Lung microvascular endothelial cell (primary cell): ENCODE measurements at places on chromosomes 3 and 15.

- no peak for DNase-seq
These were observed 27.4 kb upstream of the SLCO2A1 start for GRCh38 chr3:134057006-134057653.

DNA sequence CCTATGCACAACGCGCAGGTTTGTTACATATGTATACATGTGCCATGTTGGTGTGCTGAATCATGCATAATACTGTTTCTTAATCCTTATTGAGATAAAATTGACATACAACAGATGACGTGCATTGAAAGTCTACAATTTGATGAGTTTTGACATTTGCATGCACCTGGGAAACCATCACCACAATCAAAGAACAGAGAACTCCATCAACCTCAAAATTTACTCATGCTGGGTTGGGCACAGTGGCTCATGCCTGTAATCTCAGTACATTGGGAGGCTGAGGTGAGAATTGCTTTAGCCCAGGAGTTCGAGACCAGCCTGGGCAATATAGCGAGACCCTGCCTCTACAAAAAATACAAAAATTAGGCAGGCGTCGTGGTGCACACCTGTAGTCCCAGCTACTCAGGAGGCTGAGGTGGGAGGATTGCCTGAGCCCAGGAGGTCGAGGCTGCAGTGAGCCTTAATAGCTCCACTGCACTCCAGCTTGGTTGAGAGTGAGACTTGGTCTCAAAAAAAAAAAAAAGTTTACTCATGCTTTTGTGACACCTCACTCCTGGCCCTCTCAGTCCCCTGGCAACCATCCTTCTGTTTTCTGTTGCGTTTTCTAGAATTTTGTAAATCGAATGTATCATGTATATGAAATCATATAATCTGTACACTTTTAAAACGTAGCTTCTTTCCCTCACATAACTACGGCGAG lies 56.6 kb downstream of the BHLHE40 start:
- DNase-seq = no peak

DNA sequence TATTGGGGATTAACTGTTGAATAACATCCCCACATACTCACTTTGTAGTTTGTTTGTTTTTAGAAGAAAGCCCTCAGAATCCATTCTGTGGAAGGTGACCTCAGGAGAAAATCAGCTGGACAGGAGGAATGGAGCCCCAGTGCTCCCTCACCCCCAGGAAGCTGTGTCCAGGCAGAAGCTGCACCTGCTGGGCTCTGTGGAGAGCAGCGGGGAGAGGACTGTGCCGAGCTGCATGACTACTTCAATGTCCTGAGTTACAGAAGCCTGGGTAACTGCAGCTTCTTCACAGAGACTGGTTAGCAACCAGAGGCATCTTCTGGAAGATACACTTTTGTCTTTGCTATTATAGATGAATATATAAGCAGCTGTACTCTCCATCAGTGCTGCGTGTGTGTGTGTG lies 14.0 kb downstream of the TIGIT start:
- no peak for DNase-seq

GRCh38 chr3:48561045-48561736 lies 2.4 kb downstream of the UCN2 start:
- DNase-seq = peak; percentile 37

DNA sequence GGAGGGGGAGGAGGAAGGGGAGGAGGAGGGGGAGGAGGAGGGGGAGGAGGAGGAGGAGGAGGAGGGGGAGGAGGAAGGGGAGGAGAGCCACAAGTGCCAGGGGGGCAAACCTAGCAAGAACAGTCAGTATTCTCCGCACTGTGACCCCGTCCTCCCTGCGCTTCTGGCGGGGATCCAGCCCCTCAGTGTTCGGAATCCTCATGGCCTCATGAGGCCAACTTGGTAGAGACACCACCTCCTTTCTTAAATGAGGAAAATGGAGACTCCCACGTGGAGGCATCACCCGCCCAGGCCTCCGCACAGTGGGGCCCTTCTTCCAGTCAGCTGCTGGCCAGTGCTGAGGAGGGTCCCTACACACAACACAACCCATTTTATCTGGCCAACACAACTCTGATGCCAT lies 163.4 kb downstream of the XXYLT1 start:
- no peak for DNase-seq

GRCh38 chr3:120145542-120146285 lies 51.5 kb upstream of the GSK3B start:
- DNase-seq = peak; percentile 44

DNA sequence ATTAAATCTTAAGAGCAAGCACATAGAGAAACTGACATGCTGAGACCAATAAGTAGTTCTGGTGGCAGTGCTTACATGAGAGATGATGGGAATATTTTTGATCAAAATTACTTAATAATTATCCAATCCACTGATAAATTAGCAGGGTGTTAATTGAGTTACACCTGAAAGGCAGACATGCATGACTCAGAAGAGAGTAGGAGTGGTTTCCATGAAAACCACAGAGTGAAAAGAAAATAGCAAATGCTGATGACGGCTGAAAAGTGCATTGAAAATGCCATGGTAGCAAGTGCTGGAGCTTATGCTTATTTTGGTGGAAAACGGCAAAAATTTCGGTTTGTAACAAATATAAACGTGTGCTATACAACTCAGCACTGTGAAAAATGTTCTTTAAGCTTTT lies 267.8 kb upstream of the LRRN1 start:
- DNase-seq = no peak

DNA sequence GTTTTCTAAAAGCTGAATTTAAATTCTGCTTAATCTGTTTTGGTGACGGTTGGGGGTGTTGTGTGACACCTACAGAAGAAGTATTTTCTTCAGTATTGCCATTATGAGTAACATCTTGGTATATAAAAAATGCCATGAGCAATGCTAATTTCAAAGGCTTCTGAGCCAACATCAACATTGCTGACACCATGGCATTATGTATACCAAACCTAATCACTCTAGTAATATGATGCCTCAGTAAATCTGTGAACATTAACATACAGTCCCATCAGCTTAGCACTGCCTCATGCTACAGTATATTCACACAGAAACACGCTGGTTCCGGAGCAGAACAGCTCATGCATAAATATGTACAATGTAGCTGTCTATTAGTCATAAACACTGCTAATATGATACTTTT lies 75.8 kb downstream of the ZPLD1 start:
- no peak for DNase-seq

DNA sequence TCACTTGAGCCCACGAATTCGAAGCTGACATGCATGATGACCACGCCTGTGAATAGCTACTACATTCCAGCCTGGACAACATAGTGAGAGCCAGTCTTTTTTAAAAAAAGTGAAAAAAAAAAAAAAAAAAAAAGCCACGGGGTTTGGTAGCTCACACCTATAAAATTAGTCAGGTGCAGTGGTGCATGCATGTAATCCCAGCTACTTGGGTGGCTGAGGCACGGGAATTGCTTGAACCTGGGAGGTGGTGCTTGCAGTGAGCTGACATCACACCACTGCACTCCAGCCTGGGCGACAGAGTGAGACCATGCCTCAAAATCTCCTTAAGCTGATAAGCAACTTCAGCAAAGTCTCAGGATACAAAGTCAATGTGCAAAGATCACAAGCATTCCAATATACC lies 44.4 kb downstream of the CSNK1G1 start:
- DNase-seq = no peak

GRCh38 chr15:69120732-69121131 lies 39.7 kb upstream of the GLCE start:
- no peak for DNase-seq

GRCh38 chr15:92908713-92909057 lies 8.6 kb downstream of the CHD2 start:
- no peak for DNase-seq

- DNase-seq = no peak
These were observed 252.9 kb upstream of the CBLB start for GRCh38 chr3:106121491-106122289.

- DNase-seq = peak; percentile 81
These were observed 162.9 kb downstream of the ITPR1 start for GRCh38 chr3:4656059-4656458.

DNA sequence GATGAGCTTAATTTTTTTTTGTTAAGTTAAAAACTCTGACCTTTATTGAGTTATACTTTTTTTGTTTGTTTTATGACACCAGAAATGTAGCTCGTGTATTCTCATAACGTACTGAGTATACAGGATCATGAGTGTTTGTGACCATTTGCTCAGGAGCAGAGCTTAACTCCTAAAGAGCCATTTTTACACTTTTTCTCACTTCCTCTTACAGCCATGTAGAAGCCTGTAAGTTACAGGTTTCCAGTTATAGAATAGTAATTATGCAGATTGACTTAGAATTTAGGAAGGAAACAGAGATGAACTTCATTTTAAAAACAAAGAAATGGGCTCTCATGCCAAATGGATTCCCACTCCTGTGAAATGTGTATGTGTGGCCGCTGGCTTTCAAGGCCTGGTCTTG lies 151.7 kb downstream of the MCTP2 start:
- DNase-seq = no peak

DNA sequence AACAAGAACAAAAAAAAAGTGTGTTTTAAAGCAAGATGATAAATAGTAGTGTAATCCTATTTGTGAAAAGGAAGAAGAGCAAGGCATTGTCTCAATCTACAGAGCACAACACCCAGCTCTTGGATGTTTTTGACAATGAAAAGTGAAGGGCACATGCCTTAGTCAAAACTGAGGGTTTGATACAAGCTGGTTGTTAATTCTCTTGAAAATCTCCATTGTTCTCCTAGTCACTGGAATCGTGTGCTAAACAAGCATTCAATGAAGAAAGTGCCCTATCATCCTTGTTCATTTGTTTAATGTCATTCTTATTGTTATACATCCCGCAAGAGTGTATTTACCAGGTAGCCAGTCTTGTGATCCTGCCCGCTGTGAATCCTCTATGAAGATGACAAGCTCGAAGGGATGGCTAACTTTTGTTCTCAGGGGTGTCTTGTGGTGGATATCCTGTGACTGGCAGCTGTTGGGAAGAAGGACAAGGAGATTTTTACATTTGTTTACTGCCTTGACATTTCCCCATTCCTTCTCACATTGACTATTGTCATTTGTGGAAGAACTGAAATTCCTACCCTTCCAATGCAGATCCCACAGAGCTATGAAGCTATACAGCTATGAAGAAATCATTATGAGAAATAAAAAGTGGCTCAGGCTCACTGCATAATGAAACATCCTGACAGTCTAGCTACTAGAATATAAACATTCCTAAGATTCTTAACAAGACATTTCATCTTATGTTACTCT lies 175.9 kb downstream of the VGLL3 start:
- no peak for DNase-seq

DNA sequence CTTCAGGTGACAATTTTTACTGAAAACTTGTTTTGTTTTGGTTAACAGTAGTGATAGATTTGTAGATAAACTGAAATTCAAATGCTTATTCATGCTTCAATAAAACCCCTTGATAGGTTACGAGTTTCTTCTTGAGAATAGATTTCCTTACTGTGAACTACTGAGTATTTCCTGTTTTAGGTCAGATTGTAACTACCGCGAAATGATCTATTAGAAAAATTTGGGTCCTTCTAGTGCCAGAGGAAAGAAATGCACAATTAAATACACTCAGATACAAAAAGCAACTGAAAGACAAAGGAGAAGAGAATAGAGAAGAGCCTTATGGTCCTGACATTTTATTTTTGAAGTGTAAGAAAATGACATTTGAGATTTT lies 251.7 kb upstream of the TBL1XR1 start:
- DNase-seq = no peak

DNA sequence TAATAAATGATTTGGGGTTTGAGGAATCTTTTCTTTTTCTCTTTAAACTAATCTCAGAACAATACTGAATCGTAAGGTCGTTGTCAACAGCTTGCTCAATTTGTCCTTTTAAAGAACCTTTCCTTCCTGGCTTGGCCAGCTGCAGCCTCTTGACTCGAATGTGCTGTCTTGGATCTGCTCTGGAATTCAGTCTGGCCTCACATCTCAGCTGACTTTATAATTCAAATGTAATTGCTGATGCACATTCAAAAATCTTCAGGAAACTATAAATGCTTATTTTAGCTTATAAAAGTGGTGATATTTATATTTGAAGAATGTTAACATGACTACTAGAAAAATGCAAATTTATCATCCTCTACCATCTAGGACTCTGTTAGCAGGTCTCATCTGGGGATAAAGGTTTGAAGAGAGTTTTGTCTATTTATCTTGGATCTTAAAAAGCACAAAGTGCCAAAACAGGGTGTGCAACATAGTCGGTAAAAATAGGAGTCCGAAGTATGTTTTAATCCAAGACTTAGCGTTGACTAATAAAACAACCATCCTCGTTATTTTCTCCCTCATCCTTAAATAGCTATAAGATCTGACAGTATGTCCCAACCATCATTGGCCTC lies 1035.2 kb downstream of the MCTP2 start:
- peak; percentile 70 for DNase-seq

GRCh38 chr3:861721-862120 lies 231.1 kb upstream of the CNTN6 start:
- DNase-seq = no peak

DNA sequence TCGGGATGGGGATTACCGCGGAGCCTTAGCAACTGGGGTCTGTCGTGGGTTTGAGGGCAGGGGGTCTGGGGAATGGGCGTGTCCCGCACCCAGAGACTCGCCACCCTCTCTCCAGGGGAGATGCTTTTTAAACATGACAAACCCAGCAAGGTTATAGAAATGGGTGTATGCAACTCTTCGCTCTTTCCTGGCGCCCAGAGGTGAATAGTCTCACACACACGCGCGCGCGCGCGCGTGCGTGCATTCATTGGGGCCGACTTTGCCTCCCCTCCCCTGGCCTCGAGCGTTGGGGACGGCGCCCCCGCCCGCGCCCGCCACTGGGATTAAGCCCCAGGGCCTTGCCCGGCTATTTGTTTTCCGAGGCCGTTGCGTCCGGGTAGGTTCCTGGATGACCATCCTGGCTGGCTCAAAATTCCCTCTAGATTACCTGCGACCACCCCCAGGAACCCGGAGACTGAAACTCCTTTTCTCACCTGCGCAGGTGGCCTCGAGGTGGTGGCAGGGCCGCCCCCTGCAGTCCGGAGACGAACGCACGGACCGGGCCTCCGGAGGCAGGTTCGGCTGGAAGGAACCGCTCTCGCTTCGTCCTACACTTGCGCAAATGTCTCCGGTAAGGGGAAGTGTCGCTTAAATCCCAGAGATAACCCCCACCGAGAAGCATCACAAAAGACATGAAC lies 777 bp downstream of the GPR160 start:
- no peak for DNase-seq

DNA sequence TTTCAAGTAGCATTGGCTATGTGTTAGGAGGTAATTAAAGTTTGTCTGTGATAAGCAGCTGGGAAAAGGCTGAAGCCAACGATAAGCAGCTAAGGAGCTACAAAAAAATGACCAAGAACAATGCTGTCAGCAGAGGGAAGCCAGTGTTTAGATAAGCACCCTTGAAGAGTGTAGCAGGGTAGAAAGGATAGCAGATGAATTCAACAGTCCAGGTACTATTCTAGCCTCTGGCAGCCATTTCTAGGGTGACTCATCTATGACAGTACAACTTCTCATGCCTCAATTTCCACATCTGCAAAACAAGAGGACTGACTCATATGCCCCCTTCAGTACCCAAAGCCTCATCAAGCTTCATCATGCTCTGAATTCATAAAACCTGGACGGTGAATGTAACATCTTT lies 617.6 kb upstream of the UBE2E2 start:
- DNase-seq = peak; percentile 1

- peak; percentile 64 for DNase-seq
These were observed 392.4 kb upstream of the PROK2 start for GRCh38 chr3:72177075-72178050.
